Hematopoietic multipotent progenitor cell (in vitro differentiated cells): ENCODE measurements at places on chromosomes 5 and 9.

GRCh38 chr9:133682818-133683585 is 46.8 kb downstream of the DBH start:
- no peak for DNase-seq

- no peak for DNase-seq
Measured at GRCh38 chr5:91255396-91256141, 127.5 kb downstream of the ARRDC3 start.

- DNase-seq, result no peak
Measured at GRCh38 chr5:36073595-36074216, 7.0 kb upstream of the UGT3A2 start.

DNA sequence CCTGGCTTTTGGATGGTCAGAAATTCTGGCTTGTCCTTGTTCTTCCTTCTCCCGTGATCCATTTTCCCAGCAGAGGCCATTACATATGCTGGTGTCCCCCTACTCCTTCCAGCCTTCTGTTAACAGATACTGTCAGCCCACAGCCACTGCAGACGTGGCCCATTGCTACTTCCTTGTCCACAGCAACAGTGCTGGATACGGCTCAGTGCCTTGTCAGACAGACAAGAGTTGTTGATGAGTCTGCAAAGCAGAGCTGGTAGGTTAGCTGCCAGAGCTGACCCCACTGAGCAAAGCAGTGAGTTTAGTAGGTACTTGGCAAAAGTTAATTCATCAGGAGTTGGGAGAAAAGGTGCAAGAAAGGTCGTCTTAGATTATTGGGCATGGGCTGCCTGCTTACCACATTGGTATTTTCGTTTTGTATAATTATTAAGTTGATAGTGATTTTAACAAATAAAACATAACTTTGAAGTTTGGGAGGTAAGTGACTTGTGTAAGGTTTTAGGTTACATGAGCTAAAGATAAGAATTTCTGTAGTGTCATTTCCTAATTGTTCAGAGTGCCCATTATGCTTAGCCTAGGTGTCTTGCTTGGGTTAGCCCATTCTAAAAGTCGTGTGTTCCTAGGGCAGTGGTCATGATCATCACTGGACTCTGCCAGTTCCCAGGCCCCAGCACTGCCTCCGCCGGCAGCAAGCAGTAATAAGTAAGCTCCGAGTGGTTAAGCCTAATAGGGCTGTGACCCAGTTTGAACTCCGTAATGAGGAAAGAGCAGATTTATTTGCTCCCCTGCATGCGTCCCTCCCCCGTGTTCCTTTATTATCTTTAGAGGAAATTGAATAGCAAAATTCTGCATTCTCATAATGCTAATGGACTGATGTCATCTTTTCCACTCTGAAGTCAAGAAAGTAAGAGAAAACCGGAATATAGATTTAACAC is 292.0 kb downstream of the FANCC start:
- no peak for DNase-seq

GRCh38 chr9:5895782-5896181 is 5.1 kb downstream of the MLANA start:
- no peak for DNase-seq

DNA sequence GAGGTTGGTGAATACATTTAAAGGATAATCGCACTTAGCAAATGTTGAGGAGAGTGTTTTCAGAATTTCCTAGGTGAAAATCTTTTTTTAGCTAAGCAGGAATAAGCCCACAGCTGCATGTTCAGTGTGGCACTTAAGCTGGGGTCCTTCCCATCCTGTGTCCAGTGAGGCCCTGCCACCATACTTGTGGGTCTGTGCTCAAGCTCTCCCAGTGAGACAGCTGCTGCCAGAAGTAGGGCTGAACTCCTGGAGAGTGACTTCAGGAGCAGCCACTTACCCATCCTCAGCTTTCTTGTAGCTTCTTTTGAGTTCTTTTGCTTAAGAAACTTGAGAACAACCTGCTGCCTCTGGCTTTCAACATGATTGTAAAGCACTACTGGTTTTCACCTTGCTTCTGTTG is 110.0 kb upstream of the DHFR start:
- no peak for DNase-seq

DNA sequence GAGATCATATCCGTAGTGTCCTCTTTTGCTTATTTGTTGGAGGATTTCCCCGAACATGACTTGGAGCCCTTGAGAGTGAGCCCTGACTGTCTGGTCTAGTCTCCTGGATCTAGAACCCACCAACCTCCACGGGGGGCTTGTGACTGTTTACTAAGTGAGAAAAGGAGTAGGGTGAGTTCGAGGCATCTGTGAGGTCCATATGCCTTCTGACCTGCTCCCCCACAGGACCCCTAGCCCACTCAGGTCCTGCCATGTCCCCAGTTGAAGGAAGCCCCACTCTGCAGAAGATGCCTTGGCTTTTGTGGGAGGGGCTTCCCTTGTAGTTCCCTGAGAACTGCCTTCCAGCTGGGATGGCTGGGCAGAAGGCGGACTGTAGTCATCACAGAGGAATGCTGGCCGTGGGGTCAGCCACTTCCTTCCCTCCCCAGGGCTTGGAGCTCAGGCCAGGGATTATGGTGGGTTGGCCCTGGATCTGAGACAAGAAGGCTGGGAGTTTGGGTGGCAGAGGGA is 7.0 kb upstream of the IRF1 start:
- DNase-seq, result no peak

GRCh38 chr9:122816163-122816867 is 12.1 kb downstream of the PDCL start:
- DNase-seq, result peak; percentile 62

DNA sequence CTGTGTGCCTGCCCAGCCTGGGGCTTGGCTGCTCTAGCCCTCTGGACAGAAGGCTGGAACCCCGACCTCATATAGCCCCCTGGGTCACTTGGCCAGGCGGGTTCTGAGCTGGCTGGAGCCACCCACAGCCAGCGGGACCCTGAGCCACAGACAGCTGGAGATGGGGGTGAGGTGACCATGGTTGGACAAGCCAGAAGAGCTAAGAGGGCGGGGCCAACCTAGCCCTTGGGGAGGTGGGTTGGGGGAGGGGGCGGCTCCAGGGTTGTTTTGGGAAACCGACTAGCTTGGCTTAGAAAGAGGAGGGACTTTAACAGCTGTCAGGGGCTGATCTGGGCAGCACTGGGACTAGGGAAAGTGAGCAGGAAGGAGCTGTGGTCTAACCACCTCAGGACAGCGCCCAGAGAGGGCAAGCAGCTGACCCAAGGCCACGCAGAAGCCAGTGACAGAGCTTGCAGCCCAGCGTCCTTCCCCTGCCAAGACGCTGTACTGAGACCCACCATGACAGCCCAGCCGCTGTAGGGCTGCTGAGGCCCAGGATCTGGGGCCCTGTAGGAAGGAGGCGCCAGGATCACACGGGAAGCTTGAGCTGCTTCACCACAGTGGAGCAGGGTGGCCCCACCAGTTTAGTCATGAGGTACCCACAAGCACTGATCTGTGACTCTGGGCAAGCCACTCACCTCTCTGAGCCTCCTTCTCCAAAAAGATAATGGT is 2.2 kb downstream of the AIF1L start:
- DNase-seq, result no peak

GRCh38 chr9:69056191-69056815 is 20.8 kb downstream of the FXN start:
- DNase-seq, result no peak

- no peak for DNase-seq
Measured at GRCh38 chr5:5006548-5006947, 133.6 kb upstream of the ADAMTS16 start.

DNA sequence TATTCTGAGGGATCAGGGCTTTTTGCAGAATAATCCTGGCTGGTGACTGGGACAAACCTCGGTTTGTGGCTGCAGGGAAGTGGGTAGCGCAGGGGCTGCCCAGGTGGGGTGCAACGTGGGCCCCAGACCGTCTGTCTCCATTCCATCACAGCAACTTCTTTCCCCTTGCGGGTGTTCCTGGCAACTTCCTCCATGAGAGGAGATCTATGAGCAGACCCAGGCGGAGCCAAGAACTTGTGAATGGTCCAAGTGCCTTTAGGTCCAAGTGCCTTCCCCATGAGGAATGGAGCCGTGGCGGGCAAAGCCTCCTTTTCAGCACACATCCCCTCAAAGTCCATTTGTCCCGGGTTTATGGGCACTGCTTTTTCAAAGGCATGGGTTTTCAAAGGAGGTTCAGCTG is 136.5 kb downstream of the PHF2 start:
- DNase-seq, result no peak

DNA sequence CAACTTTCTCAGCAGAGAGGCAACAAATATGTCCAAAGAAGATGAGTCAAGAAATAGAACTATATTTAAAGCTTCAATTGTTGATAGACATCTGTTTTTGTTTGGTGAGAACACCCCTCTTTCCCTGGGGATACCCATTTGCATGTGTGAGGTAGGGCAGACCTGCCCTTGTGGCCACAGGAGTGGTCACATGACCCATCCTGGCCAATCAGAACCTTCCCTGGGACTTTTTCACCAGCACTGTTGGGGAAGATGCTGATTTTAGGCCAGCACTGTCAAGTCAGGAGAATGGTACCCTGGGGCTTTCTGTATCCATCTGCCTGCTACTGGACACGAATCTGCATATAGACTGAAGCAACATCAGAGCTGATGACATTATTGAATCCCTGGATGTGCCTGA is 211.2 kb downstream of the CDK5RAP2 start:
- DNase-seq, result no peak

- DNase-seq, result no peak
Measured at GRCh38 chr9:37486616-37487548, 1.1 kb downstream of the POLR1E start.

DNA sequence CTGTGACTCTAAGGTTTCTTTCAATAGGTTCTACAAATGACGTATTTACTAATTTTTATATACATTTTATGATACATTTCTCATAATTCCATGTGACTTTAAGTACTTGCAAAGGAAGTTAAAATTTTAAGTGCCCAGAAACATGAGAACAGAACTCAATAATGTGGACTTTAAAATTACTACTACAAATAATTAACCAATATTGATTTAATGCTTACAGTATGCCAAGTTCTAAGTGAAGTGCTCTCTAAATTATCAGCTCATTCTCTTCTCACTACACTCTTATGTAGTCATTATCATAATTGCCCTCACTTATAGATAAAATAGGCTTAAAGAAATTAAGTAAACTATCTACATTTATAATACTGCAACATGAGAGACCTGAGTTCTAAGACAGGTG is 1690.7 kb upstream of the CDH9 start:
- no peak for DNase-seq

DNA sequence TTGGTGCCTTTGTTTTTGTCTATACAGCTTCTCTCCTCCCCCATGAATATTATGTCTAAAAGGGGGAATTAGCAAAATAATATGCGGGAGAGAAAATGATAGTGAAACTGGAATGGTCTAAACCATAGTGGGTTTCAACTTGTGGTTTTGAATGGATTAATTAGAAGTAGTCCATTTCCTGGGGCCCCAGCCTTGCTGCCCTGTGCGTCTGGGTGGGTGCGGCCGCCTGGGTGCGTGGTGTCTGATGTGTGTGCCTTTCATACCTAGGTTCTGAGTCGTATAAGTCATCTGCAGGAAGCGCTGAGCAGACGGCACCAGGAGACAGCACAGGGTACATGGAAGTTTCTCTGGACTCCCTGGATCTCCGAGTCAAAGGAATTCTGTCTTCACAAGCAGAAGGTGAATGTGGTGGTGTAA is 120.0 kb upstream of the CACNA1B start:
- no peak for DNase-seq

DNA sequence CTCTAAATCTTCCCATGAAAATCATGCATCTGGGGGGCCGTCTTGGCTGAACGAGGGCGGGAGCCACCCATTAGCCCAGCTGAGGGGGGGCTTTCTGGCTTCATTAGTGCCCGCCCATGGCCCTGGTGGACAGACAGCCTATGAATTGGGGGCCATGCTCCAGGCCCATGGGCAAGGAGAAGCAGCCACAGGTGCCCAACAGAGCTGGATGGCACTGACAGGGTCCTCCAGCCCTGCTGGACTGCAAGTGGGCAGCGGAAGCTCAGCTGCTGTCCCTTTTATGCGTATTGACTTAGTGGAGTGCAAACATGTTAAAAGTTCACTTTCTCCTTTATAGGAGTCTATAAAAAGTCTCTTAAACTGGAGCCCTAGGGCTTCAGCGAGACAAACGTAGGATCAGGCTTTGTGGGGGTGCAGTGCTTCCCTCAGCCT is 75.3 kb downstream of the MACROH2A1 start:
- no peak for DNase-seq

DNA sequence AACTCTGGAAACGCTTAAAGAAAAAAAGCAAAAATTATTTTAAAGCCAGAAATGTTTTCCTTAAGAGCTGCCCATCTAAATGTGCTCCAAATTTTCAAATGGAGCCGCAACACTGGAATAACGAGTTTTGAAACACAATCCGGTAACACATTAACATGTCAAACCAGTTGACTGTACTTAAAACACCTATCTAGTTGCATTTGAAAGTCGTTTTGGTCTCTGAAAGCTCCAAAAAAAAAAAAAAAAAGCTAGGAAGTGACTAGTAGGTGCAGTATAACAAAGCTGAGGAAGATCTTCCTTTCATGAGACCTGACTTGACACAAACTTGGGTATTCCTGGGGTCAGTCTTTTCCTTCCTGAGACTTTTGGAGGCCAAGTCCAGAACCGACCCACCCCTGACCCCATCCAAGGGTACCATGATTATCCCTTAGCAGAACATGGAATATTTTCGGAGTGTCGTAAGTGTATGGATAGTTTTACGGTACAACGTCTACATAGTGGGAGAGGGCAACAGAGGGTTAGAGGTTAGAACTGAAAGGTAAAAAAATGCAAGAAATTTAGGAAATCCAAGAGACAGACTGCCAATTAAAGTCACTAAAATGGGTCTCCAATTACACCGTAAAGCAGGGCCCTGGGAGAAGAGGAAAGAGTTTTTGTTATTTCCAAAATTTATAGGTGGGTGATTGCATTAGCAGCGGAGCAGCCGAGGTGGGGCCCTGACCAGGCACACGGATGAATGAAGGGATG is 812 bp downstream of the CETN3 start:
- no peak for DNase-seq

GRCh38 chr5:129591508-129592160 is 131.5 kb downstream of the ADAMTS19 start:
- DNase-seq, result no peak

DNA sequence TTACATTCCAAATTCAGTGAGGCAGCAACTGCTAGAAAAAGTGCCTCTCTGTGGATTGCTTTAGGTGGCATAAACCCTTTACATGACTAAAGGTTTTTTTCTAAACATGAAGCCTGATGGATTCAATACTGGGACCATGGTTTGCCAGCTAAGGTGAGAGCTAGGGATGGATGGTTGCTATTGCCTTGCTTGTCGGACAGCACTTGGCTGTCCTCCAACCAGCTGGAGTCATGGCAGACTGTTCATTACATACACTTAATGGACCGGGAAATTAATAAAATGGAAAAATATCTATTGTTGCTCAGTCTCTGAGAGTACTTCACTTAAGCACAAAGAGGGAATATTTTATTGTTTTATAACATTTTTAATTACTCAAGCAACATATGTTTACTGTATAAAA is 116.9 kb upstream of the TRPC7 start:
- DNase-seq, result no peak

- DNase-seq, result no peak
Measured at GRCh38 chr9:11962327-11962726, 730.9 kb upstream of the TYRP1 start.

GRCh38 chr5:103391659-103392058 is 133.1 kb downstream of the MACIR start:
- DNase-seq, result peak; percentile 8

- no peak for DNase-seq
Measured at GRCh38 chr9:28801144-28801799, 1228.0 kb upstream of the C9orf72 start.

- no peak for DNase-seq
Measured at GRCh38 chr5:33762859-33763258, 128.9 kb downstream of the ADAMTS12 start.

- DNase-seq, result peak; percentile 41
Measured at GRCh38 chr5:56588636-56589480, 226.5 kb upstream of the MAP3K1 start.

GRCh38 chr9:91757782-91758181 is 192.2 kb downstream of the ROR2 start:
- DNase-seq, result no peak
